ENCODE measurements at places on chromosomes 1 and 21.

- DNase-seq: no peak
These were observed 364.5 kb downstream of the KCNH1 start for GRCh38 chr1:210769473-210769872.

- no peak for DNase-seq
These were observed 608 bp upstream of the MX2 start for GRCh38 chr21:41361053-41361785.

DNA sequence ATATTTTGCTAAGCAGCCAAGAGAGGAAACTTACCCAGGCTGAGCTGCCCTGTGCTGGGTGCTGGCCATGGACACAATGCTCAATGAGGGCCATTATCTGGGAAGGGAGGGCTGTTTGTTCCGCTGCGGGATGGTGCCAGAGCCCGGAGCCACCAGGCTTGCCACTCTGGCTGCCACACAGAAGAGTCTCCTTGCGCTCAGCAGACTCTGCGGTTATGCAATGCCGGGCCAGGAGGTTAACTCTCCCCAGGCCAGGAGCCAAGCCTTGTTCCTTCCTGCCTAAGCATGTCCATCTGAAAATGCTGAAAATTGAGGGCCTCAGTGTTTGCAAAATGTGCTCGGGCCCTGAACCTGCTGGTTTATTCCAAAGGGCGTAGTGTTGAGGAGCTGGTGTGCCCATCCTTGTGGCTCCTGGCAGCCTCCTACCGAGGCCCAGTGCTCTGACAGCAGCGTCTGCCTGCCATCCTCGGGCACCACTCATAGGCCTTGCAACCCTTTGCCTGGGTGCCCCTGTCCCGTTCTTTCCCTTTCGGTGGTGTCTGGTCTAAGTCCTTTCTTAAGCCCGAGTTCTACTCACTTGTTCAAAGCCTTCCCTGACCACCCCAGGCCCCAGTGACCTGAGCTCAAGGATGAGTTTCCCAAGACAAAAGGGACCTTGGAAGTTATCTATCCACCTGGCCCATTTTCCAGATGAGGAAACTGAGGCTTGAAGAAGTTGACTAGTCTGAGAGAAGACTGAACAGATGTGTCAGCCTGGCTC lies 133.8 kb upstream of the EDN2 start:
- DNase-seq: peak; percentile 92

- DNase-seq: no peak
These were observed 310.6 kb downstream of the LRRIQ3 start for GRCh38 chr1:73887412-73887811.

- DNase-seq: no peak
These were observed at the start of gene THBS3 for GRCh38 chr1:155207806-155208540. TSS of gene THBS3 (minus strand) at chr1:155207897. CDS start at chr1:155207876, 21 bp downstream.

- DNase-seq: no peak
These were observed 77.6 kb upstream of the CHRM3 start for GRCh38 chr1:239308701-239309333.
